Tibial nerve (tissue), 4 donors: ENCODE measurements at places on chromosomes 16 and 17.
A peak's percentile ranks its signal among the peaks of the same experiment; 100 is the strongest.

GRCh38 chr17:45293413-45294211 lies 23.2 kb downstream of the MAP3K14 start:
- DNase-seq, result peak; percentile 71

- DNase-seq, result peak; percentile 89
Measured at GRCh38 chr17:77424585-77425344, 284.0 kb downstream of the SEC14L1 start.

- no peak for DNase-seq
Measured at GRCh38 chr17:39852239-39852638, 11.9 kb downstream of the IKZF3 start.

- DNase-seq, result no peak
Measured at GRCh38 chr17:76996741-76997694, 128.8 kb downstream of the MGAT5B start.

- DNase-seq, result no peak
Measured at GRCh38 chr16:30882429-30883310, 11.2 kb downstream of the BCL7C start.

- DNase-seq, result no peak
Measured at GRCh38 chr17:79388556-79389295, 222.1 kb downstream of the RBFOX3 start.

DNA sequence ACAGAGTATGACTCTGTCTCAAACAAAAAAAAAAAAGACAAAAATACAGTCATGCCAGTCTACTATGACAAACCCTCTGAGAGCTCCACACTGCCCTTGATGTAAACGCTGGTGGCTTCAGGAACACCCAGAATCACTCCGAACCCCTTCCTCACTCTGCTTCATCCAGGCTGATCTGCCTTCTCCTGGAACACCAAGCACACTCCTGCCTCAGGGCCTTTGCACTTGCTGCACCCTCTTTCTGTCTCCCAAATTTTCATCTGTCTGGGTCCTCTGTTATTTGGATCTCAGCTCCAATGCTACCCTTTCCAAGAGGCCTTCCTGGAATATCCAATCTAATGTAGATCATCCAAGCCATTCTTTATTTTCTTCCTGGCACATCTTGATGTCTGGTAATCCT lies 7.9 kb upstream of the SLC39A11 start:
- DNase-seq, result no peak

GRCh38 chr16:77873066-77873465 lies 84.7 kb downstream of the VAT1L start:
- no peak for DNase-seq

DNA sequence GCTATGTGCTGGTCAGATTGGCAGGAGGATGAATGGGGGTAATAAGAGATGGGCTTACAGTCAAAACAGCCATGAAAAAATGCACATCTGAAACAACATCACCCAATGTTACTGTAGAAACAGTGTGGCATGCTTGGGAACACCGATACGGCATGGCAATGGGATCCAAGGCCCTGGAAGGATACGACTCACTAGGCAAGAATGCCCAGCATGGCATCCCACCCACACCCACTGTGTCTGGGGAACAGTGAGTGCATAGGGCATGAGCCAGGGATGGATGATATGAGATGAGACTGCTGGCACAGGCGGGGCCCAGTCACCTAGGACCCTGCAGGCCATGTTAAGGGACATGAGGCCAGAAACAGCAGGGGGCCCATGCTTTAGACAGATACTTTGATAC lies 11.5 kb downstream of the TRIM25 start:
- no peak for DNase-seq

GRCh38 chr16:60432472-60432871 lies 1603.8 kb downstream of the CDH8 start:
- no peak for DNase-seq

DNA sequence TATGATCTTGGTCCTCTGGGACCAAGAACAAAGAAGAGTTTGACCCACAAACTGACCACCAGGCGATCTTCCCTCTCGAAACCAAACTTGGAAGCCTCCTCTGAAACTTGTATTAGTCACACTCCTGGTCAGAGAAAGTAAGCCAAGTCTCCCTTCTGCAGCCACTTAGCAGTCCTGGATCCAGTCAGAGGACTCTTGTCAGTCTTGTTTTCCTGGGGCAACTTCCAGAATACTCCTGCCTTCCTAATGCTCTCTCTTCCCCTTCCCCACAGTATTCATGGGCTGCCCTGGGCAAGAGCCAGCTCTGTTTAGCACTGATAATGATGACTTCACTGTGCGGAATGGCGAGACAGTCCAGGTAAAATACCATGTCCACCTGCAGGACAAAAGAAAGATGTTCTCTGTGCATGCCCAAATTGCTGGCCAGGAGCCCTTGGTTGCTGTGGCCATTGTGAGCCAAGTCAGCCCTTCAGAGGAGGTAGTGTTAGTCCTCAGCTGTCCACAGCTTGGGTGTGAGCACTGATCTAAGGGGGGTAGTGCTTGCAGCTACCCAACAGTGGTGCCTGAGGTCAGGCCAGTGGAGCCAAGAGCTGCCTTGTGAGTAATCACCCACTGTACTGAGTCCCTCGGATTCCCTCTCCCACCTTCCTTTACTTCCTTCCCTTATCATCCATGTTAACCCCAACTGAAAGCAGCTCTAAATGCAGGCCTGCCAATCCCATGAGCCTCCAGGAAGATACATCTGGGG lies 31.2 kb downstream of the CDH3 start:
- DNase-seq, result no peak

GRCh38 chr17:12256380-12256995 lies 235.8 kb downstream of the MAP2K4 start:
- peak; percentile 22 for DNase-seq

- no peak for DNase-seq
Measured at GRCh38 chr17:77253611-77254051, 112.9 kb downstream of the SEC14L1 start.

DNA sequence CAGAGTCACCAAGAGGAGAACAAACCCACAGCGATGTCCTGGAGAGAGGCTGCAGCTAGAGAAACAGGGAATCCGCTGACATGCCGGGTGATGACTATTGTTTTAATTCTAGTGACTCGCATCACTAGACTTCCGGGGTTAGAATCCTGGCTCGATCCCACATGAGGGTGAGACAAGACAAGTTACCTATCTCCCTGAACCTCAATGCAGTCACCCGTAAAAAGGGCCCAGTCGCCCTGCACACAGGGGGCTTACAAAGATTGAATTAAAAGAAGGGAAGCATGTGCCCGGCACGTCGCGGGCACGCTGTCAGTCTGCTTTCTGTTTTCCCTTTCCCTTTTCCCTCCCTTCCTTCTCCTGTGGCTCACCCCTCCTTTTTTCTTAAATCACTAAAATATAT lies 212.9 kb upstream of the FOXF1 start:
- no peak for DNase-seq

DNA sequence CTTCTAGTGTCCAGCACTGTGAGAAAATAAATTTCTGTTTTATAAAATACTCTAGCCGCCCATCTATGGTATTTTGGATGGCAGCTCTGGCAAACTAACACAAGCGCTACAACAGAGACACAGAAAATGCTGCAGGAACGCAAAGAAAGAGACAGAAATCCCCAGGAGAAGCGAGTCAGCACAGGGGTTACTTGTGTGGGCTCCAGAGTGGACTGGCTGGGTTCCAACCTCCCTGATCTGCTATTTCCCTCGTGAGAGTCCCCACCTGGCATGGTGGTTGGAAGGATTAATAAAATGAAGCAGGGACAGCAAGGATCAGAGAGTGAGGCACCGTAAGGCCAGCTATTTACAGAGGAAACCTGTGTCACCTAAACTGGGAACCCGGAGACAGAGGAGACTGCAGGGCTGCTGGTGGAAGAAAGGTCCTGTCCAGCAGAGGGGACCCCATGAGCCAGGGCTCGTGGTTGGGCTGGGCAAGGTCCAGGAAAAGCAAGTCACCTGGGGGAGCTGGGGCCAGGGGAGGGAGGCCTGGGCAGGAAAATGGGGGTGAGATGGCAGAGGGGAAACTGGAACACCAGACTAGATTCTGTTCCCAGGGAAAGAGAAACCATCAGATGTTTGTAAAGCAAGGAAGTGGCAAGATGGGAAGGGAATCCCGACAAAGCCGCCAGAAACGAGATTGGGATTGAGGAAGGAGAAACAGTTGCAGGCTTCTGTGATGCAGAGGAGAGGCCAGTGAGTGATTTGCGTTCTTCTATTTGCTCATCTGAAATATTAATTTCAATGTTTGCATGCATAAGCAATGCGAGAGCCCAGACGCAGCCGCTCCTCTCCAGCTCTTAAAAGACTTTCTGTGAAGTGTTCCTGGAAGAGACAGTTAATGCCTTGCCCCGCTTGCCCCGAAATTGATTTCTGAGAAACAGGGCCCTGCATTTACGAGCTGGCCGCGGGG lies 63.0 kb upstream of the TEKT3 start:
- no peak for DNase-seq

- no peak for DNase-seq
Measured at GRCh38 chr16:25148568-25149215, 37.1 kb downstream of the LCMT1 start.

GRCh38 chr16:873243-873661 lies 72.7 kb upstream of the GNG13 start:
- DNase-seq, result no peak

GRCh38 chr17:8463099-8463498 lies 27.4 kb downstream of the NDEL1 start:
- no peak for DNase-seq

DNA sequence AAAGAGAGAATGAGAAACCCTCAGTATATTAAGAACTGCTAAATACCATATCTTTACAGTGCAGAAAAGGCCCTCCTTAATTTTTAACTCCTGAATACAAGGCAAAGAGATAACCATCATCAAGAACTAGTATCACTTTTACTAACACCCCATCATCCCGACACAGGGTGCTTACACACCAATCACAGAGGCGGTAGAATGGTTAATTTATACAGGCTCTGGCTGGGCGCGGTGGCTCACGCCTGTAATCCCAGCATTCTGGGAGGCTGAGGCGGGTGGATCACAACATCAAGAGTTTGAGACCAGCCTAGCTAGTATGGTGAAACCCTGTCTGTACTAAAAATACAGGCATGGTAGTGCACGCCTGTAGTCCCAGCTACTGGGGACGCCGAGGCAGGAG lies 4.2 kb downstream of the PSMD12 start:
- DNase-seq, result no peak

GRCh38 chr17:31289790-31290189 lies 7.2 kb downstream of the OMG start:
- DNase-seq, result no peak

GRCh38 chr16:75593825-75594820 lies 27.9 kb downstream of the GABARAPL2 start:
- DNase-seq, result no peak

- no peak for DNase-seq
Measured at GRCh38 chr16:4695473-4696171, 2.3 kb downstream of the NUDT16L1 start.

DNA sequence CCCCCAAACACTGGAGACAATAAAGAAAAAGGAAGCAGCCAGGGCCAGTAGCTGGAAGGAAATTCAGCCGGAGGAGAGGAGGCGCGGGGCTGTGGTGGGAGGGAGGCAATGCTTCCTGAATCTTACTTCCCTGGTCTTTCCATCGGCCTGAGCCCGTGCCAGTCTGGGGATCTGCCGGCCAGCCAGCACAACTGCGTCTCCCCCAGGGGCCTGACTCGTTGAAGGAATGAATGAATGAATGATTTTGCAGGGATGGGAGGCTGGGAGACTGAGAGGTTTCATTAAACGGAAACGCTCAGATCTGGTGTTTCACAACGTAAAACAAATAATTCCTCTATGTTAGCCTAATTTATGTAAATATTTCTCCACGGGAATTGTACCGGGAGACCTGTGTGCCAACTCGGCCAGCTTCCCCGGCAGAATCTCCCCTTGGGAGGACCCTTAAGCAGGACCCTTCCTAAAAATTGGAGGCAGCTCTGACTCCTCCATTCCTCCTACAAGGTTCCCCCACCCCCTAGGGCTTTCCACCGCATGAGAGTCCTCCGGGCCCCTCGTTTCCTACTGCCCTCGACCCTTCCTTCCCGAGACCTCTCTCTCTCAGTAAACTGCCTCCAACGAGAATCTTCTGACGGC lies 1.3 kb upstream of the BAIAP2 start:
- DNase-seq, result no peak

GRCh38 chr17:1931844-1932579 lies 93.1 kb downstream of the RTN4RL1 start:
- no peak for DNase-seq

DNA sequence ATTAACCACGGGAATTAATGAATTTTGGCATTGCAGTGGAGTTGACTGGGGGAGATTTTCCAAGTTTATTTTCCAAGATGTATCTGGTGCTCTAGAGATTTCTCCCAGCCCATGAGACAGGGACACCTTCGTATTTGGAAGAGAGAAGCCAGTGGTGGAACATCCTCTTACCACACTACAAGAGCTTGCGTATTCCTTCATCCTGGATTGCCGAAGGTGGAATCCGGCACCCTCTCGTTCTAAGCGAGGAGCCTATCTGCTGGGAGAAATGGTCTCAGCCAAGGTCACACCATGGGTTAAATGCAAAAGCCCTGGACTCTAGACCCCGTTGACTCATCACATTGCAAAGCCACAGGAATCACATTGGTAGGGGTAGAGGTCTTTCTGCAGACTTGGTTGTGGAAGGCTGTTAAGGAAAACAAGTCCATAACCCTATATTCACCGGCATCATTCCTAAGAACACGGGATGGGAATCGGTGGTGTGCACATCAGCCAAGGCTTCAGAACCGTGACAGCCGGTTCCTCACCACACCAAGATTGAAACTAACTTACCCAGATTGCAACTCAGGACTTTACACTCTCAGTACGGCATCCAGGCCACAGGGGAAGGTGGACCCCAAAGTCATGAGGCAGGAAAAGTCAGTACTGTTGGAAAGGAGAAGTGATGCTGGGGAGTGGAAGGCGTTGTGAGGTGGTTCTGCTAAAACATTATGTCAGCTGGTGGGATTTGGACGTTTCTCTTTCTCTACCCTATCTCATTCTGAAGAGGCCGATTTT lies 259.8 kb downstream of the CPPED1 start:
- no peak for DNase-seq

- no peak for DNase-seq
Measured at GRCh38 chr17:34390649-34391048, 27.6 kb upstream of the CCL1 start.

GRCh38 chr17:81463506-81463905 lies 49.1 kb downstream of the ACTG1 start:
- no peak for DNase-seq

DNA sequence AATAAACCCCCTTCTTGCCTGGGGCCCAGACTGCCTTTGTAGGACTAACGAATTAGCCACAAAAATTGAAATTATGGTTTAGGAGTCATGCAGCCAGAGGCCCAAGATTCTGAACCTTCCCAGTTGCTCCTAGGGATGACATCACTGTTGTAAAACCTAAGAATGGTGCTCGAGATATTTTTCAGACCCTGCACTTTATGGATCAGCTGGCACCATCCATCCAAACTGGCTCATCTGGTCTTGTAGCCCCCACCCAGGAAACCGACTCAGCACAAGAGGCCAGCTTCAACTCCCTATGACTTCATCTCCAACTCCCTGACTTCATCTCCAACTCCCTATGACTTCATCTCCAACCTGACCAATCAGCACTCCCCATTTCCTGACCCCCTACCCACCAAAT lies 10.9 kb upstream of the EVPL start:
- no peak for DNase-seq
